M059J (cell line): ENCODE measurements at places on chromosomes 5 and 9. TPM values are rescaled to one million over a fixed set of nuclear protein-coding genes. Genes with fewer than 3 reads are reported as not detected.

DNA sequence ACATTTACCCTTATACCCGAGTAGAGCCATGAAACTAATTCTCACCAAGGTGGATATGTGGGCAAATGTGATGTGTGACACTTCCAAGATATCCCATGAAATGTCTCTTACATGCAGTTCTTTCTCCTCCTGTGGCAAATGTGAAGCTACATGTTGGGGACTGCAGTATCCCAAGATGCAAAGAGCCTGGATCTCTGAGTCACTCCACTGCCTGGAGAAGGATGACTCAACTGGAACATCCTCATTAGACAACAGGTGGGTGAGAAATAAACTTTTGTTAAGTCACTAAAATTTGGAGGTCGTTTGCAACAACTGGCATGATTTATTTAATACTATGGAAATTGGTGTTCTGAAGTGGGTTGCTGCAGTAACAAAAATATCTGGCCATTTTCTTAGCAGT is 36.5 kb upstream of the TENT4A start:
- peak; percentile 60 for DNase-seq

DNA sequence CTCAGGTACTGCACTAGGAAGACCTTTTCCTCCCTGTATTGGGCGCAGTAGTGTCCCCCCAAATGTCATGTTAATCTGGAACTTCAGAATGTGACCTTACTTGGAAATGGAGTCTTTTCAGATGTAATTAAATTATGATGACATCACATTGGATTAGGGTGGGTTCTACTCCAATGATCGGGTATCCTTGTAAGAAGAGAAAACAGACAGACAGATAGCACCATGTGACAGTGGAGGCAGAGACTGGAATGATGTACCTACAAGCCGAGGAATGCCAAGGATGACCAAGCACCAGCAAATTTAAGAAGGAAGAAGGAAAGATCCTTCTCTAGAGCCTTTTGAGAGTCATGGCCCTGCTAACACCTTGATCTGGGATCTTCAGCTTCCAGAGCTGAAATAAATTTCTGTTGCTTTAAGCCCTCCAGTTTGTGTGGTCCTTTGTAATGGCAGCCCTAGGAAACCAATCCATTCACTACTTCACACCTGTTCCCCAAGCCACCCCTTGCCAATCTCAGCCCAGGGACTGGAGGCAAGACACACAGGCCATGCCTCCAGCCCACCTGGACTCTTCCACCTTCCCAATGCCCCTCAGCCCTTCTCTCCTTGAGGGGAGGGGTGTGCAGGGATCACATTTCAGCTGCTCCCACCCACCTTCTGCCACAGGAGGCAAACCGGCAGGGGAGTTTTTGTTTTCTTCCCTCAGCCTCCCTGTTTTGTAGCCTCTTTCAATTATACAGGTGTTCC is 1.6 kb downstream of the CCNJL start:
- no peak for DNase-seq

GRCh38 chr5:149834246-149834855 is 104.2 kb downstream of the PPARGC1B start:
- peak; percentile 76 for DNase-seq

GRCh38 chr9:81069923-81070322 is 619.4 kb downstream of the TLE1 start:
- DNase-seq, result peak; percentile 85

- DNase-seq, result no peak
These were observed 159.9 kb upstream of the PIK3R1 start for GRCh38 chr5:68055686-68056085.

Gene UBAC1
- total RNA-seq, result 49.6 and 54.6 TPM in 2 replicates

Gene SPINK5
- total RNA-seq, result not detected in 2 replicates

Gene SPOCK1
- total RNA-seq, result 25.5 and 29.1 TPM in 2 replicates

- peak; percentile 43 for DNase-seq
These were observed 154.1 kb downstream of the ARHGAP26 start for GRCh38 chr5:142924135-142924883.
